ENCODE measurements at places on chromosomes 3 and 15.

DNA sequence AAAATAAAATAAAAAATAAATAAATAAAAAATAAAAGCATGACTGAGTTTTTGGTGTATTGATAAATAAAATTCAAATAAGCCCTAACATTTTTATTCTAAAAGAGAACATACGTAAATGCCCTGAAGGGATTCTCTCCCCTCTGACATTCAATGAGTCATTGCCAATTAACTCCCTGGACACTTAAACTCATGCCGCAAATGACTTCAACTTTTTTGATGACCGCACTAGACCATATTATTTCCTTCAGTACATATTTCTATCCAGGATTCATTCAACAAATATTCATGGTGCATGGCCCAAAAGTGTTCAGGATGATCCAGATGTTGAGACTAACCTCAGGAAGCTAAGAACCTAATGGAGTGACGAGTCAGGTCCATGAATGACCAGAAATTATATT, 195.9 kb upstream of the LRRN1 start:
- DNase-seq, result no peak

DNA sequence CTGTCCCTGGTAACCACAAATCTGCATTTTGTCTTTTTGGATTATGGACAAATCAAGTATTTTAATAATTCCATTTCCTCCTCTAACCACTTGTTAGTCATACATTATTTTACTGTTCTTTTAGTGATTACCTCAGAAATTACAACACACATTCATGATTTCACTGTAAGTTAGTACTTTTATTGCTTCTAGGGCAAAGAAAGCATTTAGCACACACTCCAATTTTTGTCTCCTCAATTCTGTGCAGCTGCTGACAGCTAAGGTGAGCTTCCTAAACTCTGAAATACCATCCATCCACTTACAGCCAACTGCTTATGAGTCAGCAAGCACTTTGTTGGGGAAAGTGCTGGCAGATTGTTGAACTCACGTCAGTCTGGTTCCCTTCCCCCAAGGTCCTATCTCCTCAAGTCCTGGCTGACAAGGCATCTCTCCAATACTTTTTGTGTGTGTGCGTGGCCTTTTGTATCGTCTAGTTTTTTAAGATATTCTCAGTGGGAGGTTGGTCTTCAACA, 49.4 kb upstream of the TNFAIP8L3 start:
- DNase-seq, result no peak

DNA sequence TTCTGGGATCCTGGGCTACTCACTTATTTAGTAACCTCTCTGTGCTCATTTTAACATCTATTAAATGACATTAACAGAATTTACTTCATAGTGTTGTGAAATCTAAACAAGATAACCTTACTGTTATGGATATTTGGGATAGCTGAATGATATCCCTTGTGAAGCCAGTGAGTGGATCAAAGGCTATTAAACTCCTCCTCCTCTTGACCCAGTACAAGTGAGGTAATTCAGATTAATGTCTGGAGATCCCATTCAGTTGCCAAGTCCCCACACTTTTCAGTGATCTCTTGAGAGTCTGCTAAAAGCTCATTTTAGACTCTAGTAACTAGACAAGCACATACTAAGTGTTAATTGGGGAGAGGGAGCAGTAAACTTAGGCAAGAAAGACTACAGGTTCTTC, 2.5 kb upstream of the ANKRD28 start:
- DNase-seq, result no peak

- no peak for DNase-seq
These were observed 82.9 kb upstream of the BOC start for GRCh38 chr3:113128386-113129015.

- no peak for DNase-seq
These were observed 38.7 kb downstream of the ANP32A start for GRCh38 chr15:68781766-68782588.

DNA sequence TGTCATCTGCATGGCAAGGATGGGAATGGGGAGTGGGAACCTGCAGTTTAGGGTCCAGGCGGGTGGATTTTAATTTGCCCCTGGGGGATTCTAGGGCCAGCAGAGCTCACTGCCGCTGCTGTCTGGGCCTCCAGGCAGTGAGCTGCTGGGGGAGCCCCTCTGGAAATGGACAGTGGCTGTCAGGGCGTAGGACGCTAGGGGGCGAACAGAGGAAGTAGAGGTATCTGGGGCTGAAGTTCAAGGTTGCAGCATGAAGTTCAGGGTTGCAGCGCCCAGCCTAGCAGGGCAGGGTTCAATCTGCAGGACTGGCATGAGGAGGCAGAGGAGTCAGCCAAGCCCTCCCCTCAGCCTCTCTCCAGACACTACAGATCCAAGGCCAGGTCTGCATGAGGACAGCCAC, 49.5 kb downstream of the APBA2 start:
- DNase-seq, result no peak

DNA sequence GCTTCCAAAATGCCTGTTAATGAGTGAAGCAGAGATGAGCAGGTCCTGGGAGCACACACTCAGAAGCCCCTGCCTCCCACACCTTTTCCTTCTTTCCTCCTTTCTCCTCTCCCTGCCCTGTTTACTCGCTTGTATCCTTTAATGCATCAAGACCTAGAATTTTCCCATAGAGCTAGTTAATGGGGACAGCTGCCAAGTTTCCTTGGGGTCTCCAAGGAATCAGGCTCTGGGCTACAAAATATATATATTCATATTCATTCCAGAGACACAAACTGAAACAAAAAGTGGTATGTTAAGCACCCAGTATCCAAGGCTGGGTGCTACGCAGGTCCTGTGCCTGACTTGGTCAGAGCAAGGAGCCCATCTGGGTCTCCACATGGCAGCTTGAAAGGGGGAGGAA, 235.6 kb downstream of the MYRIP start:
- DNase-seq, result no peak

DNA sequence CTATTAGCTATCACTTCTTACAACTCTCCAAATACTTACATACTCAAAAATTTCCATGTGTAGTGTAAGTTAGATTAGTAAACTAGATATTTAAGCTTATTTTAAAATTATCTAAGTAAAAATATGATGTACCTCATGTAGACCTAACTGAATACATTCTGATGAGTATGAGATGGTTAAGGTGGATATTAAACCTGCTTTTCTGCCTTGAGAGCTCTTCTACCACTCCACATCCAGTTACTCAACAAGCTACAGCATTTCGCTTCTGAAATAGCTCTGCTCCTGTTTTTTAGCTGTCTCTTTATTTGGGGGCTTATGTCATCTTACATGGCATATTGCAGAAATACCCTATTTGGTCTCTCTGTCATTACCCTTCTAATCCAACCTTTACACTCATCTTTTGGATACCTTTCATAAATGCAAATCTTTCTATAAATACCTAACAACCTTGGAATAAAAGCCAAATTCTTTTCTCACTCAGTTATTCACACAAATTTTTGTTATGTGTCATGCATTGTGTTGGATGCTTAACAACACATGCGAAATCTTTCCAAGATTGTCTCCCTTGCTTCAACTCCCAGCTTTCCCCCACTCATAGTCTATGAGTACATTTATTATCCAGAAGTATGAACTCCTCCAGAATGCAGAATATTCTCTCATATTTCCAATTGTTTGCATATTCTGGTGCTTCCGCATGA, 92.0 kb downstream of the ALCAM start:
- DNase-seq, result no peak
